ENCODE measurements at places on chromosomes 16 and 17.

DNA sequence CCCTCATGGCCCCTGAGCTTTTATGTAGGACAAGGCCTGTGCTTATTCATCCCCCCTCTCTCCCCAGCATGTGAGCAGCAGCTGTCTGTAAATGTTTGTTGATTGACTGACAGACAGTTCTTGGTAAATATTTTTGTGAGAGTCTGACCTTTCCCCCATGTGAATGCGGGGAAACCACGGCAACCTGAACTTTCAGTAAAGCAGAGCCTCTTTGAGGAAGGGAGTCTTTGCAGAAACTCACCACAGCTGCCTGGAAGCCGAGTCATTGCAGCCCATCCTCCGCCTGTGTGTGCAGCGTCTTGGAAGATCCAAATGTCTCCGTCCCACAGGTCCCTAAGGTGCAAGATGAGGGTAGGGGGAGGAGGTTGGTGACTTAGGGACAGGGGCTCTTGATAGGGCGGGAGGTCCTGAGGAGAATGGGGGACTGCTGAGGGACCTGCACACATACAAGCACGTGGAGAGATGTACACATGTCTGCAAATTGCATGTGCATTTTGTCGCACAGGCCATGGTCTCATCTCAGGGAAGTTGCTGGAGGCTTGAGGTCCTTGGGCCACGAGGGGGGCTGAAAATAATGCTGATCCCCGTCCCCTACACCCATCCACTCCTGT lies 23.0 kb upstream of the IL21R start:
- no peak for DNase-seq

- DNase-seq = no peak
These were observed 1.1 kb downstream of the ABAT start for GRCh38 chr16:8675183-8676159.

DNA sequence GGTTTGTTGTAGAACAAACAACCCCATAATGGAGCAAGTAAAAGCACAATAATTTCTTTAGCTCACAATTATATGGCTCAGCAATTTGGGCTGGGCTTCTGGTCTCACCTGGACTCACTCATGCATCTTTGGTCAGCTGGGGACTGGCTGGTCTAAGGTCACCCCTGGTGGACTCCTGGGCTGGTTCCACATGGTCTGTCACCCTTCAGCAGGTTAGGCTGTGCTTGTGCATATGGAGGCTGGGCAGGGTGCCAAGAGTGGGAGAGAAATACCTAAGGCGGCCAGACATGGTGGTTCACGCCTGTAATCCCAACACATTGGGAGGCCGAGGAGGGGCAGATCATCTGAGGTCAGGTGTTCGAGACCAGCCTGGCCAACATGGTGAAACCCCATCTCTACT lies 27.0 kb upstream of the SMURF2 start:
- no peak for DNase-seq

- no peak for DNase-seq
These were observed 24.2 kb upstream of the ATP2A3 start for GRCh38 chr17:3988297-3989040.

GRCh38 chr16:23048164-23048563 lies 101.1 kb downstream of the USP31 start:
- no peak for DNase-seq

GRCh38 chr16:66676599-66676998 lies 19.9 kb downstream of the CMTM4 start:
- no peak for DNase-seq

DNA sequence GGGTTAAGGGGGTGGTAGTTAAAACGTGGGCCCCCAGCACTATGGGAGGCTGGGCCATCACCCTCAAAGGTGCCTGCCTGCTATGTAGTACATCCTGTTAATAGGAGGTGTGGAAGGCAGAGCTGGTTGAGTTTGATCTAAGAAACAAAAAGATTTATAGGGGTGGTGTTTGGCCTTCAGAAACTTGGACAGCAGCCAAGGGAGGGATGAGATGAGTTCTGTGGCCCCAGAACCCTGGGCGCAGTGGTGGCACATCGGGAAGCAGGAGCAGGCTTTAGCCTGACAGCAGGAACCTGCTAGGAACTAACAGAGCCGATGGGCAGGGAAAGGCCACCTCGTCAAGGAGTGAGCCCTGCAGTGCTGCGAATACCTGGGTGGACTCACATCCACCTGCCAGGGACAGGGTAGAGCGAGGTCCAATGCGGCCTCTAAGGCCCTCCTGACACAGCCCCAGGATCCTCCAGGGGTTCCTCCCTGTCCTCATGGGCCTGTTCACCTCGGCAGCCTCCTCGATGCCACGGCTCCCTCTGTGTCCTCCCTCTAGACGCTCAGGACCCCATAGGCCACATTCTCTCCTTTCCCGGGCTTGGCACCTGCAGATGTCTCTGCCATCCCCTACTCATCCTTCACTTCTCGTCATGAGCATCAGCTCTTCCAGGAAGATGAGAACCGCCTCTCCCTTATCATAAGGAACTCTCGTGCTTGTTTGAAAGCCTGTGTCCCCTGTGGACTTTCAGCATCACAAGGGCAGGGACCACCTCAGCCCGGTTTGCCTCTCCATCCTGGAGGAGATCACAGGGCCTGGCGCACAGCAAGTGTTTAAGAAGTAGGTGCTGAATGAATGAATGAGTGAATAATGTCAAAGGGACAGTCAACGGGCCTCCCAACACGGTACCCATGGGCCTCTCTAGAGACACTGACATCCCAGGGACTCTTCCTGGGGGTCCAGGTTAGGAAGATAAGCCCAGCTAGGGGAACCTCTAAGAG lies 103.5 kb upstream of the TNRC6C start:
- DNase-seq = no peak

GRCh38 chr17:28818819-28819221 lies 23.8 kb downstream of the FAM222B start:
- DNase-seq = no peak

GRCh38 chr17:67260170-67260987 lies 15.4 kb upstream of the HELZ start:
- no peak for DNase-seq

DNA sequence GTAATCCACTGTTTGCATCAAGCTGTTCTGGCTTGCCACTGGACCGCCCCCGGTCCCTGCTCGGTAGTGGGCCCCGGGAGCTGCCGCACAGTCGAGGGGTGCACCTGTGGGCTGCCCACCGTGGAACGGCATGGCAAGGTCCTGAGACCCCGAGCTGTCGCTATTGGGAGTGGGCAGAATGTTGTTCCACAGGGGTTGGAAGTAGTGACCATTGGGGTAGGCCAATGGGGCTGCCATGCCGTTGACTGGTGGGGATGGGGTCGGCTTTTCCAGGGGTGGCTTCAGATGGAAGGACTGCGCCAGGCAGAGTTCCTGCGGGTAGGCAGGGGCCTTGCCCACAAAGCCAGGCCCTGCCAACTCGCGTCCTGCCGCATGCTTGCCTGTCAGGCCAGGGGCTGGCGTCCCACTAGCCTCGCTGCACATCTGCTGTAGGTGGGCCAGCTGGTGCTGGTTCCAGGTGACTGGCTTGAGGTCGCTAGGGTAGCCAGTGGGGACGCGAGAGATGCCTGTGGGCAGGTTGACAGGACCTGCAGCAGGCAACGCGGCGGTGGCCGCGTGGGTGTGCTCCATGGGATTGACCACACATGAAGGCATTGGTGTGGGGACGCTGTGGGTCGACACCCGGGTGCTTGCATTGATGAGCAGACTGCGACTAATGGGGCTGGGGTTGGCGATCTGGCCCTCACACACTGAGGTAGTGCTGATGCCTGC lies 14.8 kb downstream of the TRAF4 start:
- DNase-seq = no peak

DNA sequence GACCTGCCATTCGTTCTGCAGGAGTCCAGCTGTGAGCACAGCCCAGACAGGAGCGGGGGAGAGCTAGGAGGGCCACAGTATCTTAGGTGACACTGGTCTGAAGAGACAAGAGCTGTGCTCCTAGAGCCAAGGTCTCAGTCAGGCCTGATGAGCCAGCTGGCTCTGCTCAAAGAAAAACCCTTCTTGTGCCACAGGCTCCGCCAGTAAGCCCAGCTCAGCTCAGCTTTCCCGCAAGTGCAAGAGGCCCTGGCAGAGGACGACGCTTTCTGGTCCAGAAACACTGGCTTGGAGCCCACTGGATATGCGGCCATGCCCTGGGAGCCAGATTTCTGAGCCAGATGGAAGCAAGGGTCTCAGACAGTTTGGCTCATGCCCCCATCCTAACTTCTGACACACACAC lies 23.9 kb downstream of the PEMT start:
- DNase-seq = no peak

DNA sequence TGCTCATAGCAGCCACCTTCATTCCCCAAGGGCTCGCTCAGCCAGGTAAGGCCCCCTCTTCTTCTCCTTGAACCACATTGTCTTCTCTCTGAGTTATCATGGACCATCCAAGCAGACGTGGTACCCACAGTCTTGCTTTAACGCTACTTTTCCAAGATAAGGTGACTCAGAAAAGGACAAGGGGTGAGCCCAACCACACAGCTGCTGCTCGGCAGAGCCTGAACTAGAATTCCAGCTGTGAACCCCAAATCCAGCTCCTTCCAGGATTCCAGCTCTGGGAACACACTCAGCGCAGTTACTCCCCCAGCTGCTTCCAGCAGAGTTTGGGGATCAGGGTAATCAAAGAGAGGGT lies 272 bp downstream of the CCL2 start:
- DNase-seq = no peak

DNA sequence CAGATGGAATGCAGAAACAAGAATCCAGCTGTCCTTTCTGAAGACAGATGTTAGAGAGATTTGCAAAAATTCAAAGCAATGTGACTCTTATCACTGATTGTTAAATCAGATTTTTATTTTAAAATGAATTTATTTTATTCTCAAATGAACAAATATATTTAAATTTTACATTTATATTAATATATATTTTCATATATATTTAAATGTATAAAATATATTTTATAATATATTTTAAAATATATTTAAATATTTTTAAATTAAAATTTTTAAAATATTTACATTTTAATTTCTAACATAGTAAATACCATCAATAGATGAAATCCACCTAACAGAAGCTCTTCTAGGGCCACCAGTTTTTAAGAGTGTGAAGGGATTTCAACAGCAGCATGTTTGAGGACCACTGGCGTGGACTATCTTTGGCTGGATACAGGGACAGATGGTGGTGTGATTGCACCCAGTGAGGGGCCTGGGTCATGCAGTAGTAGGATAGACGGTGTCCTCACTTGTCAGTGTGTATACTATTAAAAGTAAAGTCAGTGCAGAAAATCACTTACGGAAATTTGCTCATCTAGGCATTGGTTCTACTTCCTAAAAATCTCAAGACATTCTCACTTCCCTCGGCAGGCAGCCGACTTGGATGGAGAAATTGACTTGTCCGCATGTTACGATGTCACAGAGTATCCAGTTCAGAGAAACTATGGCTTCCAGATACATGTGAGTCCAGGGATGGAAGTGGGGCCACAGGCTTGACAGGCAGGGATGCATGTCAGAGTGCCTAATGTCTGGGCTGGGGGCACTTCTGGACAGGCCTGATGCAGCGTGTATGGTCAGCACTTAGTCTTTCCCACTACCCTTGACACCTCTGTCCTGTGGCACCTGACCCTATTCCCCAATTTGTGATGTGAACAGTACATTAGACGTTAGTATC lies 56.3 kb downstream of the PLD6 start:
- no peak for DNase-seq

GRCh38 chr16:24036038-24036543 lies 200.3 kb downstream of the PRKCB start:
- no peak for DNase-seq

- peak; percentile 56 for DNase-seq
These were observed 10.9 kb upstream of the ARHGAP23 start for GRCh38 chr17:38417210-38417951.

GRCh38 chr17:34255841-34256240 lies 756 bp downstream of the CCL2 start:
- no peak for DNase-seq

DNA sequence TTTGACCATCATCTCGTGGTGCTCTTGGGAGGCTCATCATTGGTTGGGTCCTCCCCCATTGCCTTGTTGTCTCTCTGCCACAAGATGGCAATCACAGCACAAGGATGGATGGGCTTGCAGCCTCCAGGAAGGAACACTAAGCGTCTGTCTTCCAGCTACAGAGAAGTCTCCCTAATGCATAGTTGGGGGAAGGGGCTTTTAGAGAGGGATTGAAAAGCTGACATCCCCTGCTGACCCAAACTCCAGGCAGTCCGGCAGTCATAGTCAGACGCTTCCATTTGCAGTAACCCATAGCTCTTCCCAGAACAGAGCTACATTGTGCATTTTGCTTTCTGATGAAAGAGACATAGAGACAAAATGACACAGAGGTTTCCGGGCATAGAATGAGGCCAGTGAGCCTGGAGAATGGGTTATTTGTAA lies 111.4 kb downstream of the UTP18 start:
- DNase-seq = peak; percentile 77

DNA sequence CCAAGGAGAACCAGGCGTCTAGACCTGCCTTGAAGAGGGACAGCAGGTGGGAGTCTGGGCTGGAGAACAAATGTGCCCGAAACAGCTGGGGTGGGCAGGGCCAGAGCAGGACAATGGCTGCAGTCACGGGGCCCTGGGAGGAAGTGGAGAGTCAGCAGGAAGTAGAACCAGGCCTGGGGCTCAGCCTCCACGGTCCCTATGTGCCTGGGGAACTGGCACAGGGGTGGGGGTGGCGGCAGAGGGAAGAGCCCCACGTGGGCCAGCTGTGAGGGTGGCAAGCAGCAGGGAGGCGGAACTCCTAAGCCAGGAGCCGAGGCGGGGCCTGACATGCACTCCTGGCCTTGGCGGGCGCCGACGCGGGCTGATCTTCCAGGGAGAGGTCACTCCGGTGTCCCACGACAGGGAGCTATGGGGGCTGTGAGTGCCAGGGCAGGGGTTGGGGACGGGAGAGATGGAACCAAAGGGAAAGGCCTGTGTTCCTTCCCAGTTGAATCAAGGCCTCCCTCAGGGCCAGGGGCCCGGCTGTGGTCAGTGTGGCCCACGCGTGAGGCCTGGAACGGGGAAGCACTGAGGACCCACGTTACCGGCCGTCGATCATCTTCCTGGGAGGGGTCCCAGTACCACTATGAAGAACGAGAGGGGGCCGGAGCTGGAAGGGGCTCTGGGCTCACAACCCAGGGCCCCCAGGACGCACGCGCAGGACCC lies 42.7 kb downstream of the TIMM22 start:
- no peak for DNase-seq

- DNase-seq = no peak
These were observed 25.7 kb downstream of the IRF8 start for GRCh38 chr16:85924675-85925074.

DNA sequence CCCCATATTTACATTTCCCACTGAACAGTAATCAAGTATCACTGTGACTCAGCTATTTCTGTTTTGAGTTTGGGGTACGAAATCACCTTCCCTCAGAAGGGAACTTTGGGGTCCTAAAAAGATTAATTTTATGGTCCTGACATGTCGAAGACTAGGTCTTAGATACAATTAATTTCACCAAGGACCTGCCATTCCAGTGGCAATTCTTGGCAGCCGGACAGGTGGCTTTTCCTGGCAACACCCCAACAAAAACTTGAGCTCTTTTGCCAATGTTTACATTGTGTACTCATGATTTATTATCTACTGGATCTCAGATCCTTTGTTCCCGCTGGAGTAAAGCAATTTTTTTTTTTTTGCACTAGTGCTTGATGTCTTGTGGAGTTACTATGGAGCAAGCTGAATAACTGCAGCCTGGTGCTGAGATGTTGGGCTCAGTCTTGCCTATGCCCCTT lies 14.4 kb downstream of the SLFN5 start:
- no peak for DNase-seq
